ENCODE measurements at places on chromosomes 11 and 22.
A peak's percentile ranks its signal among the peaks of the same experiment; 100 is the strongest.

GRCh38 chr22:31332886-31333285 lies 13.3 kb downstream of the PATZ1 start:
- DNase-seq, result no peak

DNA sequence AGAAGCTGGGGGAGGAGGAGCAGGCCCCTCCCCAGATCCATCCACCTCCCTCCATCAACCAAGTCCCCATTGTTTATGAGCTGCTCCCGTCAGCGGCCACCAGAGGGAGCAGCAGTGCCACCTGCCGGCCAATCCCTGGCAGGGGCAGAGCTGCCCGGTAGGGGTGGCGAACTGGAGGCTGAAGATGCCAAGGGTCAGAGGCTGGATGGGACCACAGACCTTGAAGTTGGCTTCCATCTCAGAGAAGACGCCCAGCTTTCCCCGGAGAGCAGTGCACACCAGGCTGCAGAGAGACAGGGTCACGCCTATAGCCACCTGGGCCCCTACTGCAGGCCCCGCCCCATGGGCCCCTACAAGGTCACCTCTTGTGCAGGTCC lies 3.6 kb downstream of the FIBP start:
- DNase-seq, result peak; percentile 76

GRCh38 chr11:103420593-103420992 lies 311.4 kb downstream of the DYNC2H1 start:
- DNase-seq, result no peak

DNA sequence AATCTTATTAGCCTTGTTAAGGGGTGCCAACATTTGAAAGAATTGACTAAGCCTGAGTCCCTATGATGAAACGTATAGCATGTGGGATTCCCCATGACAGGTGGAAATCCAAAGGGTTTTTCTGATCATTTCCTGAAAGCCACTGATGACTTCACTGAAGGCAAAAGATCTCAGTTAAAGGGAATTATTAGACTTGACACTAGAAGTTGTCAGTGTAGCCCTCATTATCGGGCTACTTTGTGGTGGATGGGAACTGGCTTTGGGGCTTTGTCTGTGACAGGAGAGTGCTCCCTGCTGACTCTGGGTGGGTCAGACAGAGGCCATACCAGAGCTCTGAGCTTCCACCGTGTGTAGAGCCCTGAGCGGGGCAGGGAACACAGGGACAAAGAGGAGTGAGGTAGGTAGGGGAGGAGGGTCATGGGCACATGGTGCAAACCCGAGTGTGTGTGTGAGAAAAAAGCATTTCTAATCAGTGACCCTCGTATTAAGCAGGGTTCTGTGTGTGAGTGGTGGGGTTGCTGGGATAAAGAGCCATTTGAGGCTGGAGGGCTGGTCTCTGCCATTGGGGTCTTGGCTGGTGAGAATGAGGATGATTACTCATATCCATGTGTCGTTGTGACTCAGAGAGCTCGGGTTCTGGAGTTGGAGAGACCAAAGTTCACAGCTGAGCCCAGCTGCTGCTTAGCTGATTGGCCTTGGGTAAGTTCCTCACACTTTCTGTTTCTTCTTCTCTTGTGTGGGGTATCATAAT lies 101.1 kb downstream of the GRIK4 start:
- no peak for DNase-seq

- DNase-seq, result no peak
Measured at GRCh38 chr11:70089631-70090030, 11.5 kb downstream of the ANO1 start.

GRCh38 chr11:15711311-15711710 lies 596.6 kb downstream of the INSC start:
- DNase-seq, result no peak

GRCh38 chr22:21682385-21683175 lies 16.8 kb downstream of the PPIL2 start:
- no peak for DNase-seq

GRCh38 chr22:37473437-37473946 lies 12.7 kb downstream of the MFNG start:
- DNase-seq, result no peak

- no peak for DNase-seq
Measured at GRCh38 chr11:13487661-13488030, 8.2 kb downstream of the PTH start.

DNA sequence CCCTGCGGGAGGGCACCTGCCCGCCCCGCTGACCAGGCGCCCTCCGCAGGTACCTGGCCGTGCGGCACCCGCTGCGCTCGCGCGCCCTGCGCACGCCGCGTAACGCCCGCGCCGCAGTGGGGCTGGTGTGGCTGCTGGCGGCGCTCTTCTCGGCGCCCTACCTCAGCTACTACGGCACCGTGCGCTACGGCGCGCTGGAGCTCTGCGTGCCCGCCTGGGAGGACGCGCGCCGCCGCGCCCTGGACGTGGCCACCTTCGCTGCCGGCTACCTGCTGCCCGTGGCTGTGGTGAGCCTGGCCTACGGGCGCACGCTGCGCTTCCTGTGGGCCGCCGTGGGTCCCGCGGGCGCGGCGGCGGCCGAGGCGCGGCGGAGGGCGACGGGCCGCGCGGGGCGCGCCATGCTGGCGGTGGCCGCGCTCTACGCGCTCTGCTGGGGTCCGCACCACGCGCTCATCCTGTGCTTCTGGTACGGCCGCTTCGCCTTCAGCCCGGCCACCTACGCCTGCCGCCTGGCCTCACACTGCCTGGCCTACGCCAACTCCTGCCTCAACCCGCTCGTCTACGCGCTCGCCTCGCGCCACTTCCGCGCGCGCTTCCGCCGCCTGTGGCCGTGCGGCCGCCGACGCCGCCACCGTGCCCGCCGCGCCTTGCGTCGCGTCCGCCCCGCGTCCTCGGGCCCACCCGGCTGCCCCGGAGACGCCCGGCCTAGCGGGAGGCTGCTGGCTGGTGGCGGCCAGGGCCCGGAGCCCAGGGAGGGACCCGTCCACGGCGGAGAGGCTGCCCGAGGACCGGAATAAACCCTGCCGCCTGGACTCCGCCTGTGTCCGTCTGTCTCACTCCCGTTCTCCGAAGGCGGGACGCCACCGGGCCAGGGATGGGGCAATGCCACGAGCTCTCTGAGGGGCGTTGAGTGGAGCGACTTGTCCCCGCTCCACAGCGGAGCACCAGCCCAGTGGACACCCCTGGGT lies 1.8 kb downstream of the GALR3 start:
- no peak for DNase-seq

DNA sequence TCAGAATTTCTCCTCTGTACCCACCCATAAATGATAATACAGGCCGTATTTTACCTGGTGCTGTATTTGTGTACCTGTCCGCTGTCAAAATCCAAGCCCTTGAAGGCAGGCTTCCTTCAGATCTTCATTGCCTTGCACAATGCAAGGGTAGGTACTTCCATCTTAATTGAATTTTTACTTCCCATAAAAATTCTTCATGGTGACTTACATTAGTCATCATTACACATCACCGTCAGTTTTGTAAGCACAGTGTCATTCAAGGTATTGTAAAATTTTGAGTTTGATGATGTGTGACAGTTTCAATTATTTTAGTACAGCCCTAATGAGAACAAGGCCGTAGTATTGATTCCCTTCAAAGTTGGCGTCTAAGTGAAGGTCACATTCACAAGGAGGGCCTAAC lies 770 bp upstream of the TSG101 start:
- no peak for DNase-seq

DNA sequence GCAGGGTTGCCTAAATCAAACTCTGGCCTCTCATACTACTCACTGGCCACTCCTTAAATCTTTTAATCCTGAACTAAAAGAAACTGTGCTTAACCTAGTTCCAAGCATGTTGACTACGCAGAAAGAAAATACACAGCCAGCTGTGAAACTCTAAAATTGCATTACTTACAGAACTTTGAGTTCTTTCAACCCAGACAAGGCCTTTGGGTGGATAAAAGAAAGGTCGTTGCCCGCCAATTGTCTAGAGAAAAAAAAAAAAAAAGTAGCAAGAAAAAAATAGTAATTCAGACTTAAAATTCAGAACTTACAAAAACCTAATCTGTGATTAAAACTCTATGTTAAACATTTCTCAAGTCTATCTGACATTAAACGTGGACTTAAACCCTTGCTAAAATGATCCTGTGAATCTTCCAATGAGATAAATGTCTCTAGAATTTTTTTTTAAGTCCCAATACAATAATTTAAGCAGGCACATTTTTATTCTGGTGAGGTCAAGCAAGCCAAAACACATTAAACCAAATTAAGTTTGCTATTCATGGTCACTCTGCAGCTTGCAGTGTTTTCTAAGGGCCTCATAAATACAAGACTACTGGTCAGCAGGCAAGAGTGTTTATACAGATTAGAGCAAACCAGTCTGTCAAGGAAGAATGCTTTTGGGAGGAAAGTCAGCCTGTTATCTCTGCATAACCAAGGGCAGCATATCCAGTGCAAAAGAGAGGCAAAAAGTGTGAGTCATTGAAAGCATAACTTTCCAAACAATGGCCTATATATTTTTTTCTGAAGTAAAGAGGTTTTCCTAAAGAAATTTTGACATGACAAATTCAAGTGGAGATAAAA lies 29.5 kb upstream of the CCDC34 start:
- no peak for DNase-seq

Data from activated CD4-positive, alpha-beta T cell treated with anti-CD3 and anti-CD28 coated beads for 4 hours (primary cell).